Stimulated activated CD4-positive, alpha-beta T cell treated with anti-CD3 and anti-CD28 coated beads, Interleukin-4, amount 100 ng/mL, for 24 hours (primary cell): ENCODE measurements at places on chromosomes 6 and 20.
A peak's percentile ranks its signal among the peaks of the same experiment; 100 is the strongest.

DNA sequence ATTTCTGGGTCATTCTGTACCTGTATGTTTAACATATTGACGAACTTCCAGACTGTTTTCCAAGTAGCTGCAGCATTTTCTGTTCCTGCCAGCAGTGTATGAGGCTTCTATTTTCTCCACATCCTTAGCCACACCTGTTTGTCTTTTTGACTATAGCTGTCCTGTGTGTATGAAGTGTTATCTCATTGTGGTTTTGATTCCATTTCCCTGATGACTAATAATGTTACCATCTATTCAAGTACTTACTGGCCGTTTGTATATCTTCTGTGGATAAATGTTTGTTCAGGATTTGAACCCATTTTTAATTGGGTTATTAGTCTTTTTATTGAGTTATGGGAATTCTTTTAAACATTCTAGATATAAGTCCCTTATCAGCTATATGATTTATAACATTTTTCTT lies 95.2 kb downstream of the JAG1 start:
- no peak for DNase-seq

DNA sequence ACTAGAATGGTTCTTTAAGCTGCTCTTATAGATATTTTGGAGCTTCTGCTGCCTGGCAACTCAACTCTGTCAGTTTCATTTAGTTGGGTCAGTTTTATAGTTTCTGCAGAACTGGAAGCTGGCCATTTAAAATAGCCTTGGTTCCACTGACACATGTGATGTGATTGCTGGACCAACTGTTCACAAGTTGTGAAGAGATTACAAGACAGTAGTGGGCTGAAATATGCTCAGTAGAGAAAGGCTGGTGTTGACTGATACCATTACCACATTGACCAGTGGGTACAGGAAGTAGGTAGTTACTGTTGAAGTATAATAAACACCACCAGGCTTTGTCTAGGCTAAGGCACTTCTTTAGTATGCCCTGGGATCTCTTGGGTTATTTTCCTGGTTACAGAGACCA lies 39.0 kb downstream of the BCKDHB start:
- no peak for DNase-seq

GRCh38 chr20:63172726-63173125 lies 43.2 kb downstream of the YTHDF1 start:
- no peak for DNase-seq

GRCh38 chr20:45189861-45190260 lies 15.2 kb downstream of the PI3 start:
- DNase-seq = no peak

DNA sequence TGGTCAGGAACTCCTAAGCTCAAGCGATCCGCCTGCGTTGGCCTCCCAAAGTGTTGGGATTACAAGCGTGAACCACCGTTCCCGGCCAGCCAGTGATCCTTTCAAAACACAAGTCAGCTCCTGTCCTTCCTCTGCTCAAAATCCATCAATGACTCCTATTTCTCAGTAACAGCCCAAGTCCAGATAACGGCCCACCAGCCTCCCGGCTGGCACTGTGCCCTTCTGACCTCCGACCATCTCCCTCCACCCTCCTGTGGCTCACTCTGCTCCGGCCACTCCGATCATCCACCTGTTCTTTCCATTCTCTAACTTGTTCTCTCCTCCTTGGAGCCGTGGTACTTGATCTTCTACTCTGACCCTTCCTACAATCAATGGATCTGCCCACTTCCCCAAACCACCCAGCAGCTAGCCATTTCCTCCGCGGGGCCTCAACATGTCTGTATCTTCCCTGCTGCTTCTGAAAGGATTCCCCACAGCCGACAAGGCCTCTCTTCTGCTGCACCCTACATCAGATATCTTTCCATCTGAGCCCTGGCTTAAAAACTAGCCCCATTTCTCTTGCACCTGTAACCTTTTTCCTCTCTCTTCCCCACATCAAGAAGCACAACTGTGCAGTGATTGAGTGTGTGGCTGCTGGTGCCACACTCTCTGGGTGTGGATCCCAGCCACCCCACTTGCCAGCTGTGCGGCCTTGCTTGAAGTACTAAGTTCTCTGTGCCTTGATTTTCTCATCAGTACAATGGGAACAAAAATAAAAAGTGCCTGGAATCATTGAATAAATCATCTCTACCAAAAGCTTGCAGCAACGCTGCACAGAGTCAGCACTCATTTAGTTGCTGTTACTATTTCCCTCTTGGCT lies 6.1 kb upstream of the ZMYND8 start:
- no peak for DNase-seq

GRCh38 chr6:152723398-152723797 lies 25.7 kb downstream of the MYCT1 start:
- no peak for DNase-seq

GRCh38 chr6:80203283-80203682 lies 96.8 kb downstream of the BCKDHB start:
- no peak for DNase-seq

DNA sequence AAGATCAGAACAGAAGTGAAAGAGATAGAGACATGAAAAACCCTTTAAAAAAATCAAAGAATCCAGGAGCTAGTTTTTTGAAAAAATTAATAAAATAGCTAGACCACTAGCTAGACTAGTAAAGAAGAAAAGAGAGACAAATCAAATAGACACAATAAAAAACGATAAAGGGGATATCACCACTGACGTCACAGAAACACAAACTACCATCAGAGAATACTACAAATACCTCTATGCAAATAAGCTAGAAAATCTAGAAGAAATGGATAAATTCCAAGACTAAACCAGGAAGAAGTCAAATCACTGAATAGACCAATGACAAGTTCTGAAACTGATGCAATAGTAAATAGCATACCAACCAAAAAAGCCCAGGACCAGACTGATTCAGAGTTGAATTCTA lies 29.6 kb upstream of the SENP6 start:
- no peak for DNase-seq

DNA sequence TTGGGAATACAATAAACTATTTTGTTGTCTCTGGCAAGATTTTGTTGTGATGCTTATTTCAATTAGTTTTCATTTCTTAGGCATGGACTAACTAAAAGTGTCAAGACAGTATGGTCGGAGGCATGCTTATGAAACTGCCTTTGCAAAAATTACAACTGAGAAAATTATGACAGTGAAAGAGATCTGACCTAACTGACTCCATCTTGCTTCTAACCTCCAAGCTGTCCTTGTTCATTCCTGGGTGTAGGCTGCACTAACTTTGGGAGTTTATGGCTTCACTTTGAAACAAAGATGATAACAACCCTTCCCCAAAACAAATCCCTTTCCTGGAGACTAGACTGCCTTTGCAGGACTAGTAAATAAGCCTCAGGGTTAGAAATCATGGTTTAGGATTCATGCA lies 4.1 kb upstream of the SHLD1 start:
- no peak for DNase-seq

DNA sequence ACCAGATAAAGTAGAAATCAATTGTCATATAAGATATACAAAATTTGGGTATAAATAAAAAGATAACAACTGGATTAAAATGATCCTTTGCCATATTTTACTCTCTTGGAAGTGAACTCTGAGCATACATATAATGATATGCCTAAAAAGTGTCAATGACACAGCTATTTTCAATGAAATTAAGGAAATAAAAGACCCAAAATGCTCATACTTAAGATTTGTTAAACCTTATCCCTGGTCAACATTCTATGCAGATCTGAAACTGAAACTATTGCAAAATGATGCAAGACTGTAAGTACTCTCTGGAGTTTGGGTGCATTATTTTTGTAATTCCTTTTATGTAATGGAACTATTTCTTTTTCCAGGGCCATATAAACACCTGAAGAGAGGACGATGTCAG lies 119.0 kb upstream of the SGK1 start:
- DNase-seq = no peak

DNA sequence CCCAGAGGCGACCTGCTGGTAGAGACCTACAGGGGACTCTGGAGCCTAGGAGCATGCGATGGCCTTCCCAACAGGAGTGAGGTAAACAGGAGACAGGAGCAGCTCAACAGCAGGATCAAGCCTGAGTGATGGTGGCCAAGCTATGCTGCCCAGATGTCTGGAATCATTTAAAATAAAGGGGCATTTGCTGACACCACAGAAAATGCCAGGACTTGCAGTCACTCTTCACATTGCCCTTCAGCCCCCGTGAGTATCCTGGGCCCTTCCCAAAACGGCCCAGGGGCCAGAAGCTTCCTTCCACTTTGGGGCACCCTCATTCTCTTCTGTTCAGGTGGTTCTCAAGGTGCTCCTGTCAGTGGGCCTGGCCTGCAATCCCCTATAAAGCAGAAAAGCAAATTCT lies 23.2 kb downstream of the INSM1 start:
- no peak for DNase-seq

DNA sequence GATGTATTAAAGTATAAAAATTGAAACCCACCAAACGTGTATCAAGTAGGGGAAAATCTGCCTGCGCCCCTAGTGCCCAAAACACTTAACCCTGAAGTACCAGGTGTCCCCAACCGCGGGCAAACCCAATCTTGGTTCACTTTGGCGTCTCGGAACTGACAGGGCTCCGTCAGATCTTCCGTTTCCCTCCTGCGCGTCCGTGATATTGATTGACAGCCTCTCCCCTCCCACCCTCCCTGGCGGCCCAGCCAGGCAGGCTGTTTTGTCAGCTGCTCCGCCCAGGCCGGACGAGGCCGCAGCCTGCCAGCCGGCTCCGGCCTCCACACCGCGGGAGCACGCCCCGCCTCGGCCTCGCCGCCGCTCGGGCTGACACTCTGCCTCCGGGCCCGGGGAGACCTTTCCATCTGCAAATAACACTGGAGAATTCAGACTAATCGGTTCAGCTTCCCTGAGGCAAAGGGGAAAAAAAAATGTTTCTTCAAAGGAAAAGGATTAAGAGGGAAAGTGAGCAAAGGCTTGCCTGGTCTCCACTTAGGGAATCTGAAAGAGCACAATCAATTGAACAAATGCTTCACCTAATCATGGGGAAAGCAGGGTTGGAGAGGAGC lies 234.9 kb upstream of the MCHR2 start:
- peak; percentile 43 for DNase-seq

- no peak for DNase-seq
Measured at GRCh38 chr6:142300758-142301650, 803 bp upstream of the ADGRG6 start.

GRCh38 chr6:1993042-1993441 lies 252.4 kb downstream of the GMDS start:
- DNase-seq = no peak

DNA sequence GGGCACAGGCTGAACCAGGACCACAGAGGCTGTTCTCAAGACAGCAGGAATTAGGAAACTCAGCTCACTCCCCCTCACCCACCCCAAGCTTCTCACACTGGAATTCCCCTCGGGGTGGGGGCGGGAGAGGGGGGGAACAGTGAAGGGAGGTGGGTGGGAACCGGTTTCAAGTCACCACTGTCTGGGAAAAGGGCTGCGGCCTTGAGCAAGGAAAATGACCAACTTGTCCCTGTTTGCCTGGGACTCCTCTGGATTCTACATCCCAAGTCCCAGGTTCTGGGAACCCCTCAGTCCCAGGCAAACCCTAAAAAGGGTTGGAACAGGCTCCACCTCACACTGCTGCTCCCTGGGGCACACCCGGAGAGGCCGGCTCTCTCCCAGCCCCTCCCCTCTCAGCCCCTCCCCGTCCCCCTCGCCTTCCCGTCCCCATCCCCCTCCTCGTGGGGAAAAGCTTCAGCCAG lies 230.7 kb downstream of the TFAP2C start:
- no peak for DNase-seq

- DNase-seq = no peak
Measured at GRCh38 chr20:8788831-8789230, 280.1 kb upstream of the PLCB4 start.
